Dermis blood vessel endothelial cell (primary cell): ENCODE measurements at places on chromosomes 1 and 21. TPM values are rescaled to one million over a fixed set of nuclear protein-coding genes. Genes with fewer than 3 reads are reported as not detected.

GRCh38 chr1:164930241-164930640 lies 371.3 kb downstream of the PBX1 start:
- DNase-seq = no peak

GRCh38 chr1:90291431-90292216 lies 296.7 kb downstream of the ZNF326 start:
- DNase-seq = no peak

DNA sequence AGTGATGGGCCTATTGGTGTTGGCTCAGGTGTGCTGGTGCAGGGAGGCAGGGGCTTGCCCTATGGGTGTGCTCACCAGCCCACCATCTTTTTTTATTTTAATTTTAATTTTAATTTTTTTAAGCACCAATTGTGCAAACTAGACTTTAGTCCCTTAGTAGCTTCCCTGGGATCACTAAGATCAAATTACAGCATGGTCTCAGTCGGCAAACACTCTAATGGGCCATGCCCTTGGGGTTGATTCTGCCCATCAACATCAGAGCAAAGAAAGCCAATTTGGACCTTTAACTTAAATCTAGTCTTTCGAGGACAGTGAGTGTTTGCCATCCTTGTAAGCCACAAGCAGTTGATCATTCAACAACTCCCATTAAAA lies 64.7 kb upstream of the KCNE2 start:
- no peak for DNase-seq

DNA sequence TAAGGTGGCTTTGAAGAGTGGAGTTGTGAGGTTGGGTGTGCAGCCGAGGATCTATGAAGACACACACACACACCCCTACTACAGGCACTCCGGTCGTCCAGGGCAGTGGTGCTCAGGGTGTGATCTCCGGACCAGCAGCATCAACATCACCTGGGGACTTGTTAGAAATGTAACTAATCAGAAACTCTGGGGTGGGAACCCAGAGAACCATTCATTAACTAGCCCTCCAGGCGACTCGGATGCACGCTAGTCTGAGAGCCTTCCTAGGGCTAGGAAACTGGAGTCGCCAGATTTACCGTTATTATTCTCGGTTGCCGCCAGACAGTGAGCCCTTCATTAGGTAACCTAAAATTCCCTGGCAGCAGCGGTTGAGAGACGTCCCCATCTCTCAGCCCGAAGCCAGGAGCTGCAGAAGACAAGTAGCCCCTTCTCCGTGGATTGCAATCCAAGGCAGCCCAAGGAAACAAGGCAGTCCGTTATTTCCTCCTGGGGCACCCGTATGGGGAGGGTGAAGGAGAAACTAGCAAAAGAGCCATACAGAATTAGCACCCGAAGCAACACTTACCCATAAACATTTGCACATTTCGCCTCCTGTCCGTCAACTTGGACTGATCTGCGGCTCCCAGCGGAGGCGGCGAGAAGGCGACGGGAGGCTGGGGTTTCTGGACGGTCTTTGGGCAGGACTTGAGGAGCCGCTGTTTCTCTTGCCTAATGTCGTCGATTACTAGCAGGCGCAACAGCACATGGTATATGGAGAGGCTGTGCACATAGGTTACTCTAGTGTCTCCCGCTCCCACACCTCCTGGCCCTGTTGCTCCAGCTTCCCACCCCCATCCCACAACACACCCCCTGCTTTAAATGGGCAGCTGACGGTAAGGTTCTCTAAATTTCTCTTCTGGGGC lies 2.9 kb upstream of the CCN1 start:
- peak; percentile 62 for DNase-seq

- no peak for DNase-seq
Observed at GRCh38 chr1:165117482-165117881, 239.0 kb downstream of the LMX1A start.

- peak; percentile 18 for DNase-seq
Observed at GRCh38 chr1:9792156-9793042, 31.4 kb downstream of the CLSTN1 start.

- DNase-seq = peak; percentile 74
Observed at GRCh38 chr1:237562242-237562823, 328.4 kb downstream of the ZP4 start.

- DNase-seq = no peak
Observed at GRCh38 chr1:19067182-19067911, 110.9 kb upstream of the IFFO2 start.

GRCh38 chr21:38181096-38181495 lies 75.7 kb upstream of the KCNJ15 start:
- DNase-seq = no peak

- DNase-seq = no peak
Observed at GRCh38 chr1:112504661-112505399, 3.9 kb upstream of the WNT2B start.

GRCh38 chr1:247440001-247440620 lies 17.8 kb downstream of the OR2B11 start:
- no peak for DNase-seq

DNA sequence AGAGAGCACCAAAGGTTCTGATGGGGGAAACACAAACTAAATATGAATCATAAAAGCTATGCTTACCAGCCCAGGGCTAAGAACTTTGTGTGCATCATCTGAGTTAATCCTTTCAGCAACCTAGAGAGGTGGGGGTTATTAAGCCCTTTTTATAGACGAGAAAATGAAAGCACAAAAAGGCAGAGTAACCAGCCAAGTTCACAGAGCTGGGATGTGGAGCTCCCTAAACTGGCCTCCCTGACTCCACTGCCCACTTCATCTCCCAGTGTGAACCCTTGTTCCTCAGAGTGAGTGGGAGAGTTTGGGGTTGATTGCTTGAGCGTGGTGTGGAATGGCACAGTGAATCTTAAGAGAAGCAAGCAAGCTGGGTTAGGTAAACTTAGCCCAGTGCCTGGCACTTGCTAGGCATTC lies 10.8 kb upstream of the BCAR3 start:
- DNase-seq = peak; percentile 7

DNA sequence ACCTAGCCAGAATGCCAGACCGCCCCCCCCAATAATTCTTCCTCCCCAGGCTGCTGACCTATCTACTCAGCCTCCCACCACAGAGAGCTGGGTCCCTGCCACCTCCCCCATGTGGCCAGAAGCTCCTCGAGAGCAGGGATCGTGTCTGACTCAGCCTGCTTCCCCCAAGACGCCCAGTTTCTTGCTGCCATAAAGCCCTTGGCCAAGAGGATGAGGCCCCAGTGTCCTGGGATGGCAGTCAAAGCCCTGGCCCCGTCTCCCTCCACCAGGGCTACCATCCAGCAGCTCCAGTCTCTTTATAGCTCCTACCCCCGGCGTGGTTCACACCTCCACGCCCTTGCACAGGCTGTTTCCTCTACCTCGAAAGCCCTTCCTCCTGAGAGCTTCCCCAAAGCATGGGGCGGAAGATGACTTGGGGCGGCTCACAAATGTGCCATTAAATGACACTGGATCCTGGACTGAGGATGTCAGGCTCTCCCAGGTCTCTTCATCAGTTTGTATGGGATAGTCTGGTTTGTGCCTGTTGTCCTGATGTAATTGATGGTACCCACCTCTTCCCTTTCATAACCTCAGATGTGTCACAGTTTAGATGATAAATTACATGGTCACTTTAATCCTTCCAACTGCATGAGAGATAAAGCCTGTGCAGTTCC lies 13.2 kb downstream of the ADGRB2 start:
- DNase-seq = peak; percentile 28

DNA sequence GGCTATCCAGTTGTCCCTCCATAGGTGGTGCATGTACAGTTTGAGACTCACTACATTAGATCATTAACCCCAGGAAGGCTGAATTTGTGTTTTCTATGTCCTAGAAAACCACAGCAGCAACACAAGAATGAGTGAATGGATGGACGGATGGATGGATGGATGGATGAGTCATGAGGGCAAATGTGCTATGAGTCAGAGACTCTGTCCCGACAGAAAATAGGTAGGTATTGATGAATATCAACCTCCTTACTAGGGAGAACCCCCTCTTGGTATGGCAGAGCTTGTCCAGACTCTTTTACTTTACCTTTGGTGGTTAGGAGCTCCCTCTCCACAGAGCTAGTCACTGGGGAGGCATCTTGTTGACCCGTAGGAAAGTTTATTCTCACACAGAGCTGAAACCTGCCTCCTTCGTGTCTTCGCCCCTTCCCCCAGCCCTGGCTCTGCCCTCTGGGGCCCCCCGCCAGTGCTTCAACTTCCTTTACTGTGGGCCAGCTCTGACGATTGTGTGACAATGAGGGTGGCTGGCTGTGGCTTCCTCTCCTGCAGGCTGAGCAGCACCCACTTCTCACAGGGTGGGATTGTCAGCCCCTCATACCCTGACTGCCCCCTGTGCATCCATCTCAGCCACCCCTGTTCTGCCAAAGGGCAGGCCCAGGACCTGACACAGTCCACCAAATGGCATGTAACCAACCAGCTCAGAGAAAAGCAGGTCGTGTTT lies 145.2 kb downstream of the FOXD2 start:
- no peak for DNase-seq

GRCh38 chr1:75742047-75742625 lies 17.6 kb downstream of the ACADM start:
- no peak for DNase-seq

GRCh38 chr1:27795601-27796000 lies 22.6 kb downstream of the STX12 start:
- no peak for DNase-seq

DNA sequence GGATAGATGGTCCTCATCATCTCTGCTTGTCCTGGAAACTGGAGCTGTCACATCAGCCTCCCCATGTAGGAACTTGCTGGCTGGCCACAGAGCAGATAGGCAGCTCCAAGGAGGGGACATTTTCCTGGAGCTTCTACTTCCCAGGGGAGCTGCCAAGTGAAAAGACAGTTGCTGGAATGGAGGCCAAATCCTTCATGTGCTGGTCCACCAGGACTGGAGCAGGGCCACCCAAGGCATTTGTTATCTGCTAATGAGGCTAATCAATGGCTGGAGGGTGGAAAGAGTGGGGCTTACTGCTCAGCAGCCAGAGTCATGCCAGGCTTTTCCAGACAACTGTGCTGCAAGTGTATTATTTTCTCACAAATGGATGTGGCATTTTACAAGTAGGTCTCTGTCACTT lies 22.5 kb downstream of the KAZN start:
- no peak for DNase-seq

DNA sequence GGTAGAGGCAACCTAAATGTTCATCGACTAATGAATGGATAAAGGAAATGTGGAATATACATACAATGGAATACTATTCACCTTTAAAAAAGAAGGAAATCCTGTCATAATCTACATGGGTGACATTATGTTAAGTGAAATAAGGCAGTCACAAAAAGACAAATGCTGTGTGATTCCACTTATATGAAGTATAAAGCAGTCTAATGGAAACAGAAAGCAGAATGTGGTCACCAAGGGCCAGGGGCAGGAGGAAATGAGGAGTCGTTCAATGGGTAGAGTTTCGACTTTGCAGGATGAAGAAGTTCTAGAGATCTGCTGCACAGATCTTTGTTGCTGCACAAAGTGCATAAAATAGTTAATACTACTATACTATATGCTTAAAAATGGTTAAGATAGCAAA lies 7.8 kb downstream of the DIPK1A start:
- DNase-seq = no peak

- no peak for DNase-seq
Observed at GRCh38 chr1:217895841-217896240, 264.7 kb downstream of the SPATA17 start.

DNA sequence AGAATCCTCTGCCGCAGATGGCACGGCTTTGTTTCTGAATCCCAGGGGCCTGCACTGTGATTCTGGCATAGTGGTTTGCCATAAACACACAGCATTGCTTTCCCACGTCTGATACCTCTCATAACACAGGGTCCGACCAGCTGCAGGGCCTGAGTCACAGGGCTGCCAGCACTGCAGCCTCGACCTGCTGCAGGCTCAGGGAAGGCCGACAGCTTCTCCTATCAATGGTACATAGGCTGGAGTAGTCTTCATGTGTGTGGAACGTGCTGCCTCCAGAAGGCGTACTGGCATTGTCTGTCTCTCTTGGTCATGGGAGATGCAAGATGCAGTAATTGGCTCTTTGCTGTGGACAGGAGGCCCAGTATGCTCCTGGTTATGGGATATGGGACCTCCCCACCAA lies 53.5 kb upstream of the PDE9A start:
- no peak for DNase-seq

DNA sequence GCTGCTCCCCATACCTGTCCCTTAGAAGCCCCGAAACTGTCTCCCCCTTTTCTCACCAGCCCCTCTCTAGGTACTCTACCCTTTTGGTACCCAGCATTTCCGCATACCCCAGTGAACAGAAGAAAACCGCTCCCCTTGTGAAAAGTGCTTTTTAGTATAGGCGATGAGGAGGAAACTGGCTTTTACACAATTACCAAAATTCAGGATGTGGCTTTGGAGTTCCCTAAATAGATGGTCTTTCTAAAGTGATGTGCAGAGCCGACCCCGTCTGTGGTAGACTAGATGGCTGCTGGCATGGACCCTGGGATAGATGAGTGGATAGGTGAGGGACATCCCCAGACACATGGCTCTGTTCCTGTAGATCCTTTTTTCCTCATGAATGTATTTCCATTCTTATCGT lies 2.6 kb upstream of the PER3 start:
- DNase-seq = no peak

DNA sequence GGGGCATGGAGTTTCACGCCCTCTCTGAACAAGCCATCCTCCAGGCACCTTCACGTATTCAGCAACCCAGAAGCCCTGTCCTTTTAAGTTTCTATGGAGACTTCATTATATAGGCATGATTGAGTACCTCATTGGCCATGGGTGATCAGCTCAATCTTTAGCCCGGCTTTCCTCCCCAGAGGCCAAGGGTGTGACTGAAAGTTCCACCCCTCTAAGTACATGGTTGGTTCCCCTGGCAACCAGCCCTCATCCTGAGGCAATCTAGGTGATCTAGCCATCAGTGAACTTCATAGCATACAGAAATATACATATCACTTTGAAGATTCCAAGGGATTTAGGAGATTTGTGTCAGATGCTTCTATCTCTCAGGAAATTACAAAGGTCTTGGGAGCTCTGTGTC lies 21.3 kb upstream of the DHX9 start:
- DNase-seq = no peak

GRCh38 chr1:28143496-28144202 lies 32.8 kb downstream of the PTAFR start:
- DNase-seq = no peak

DNA sequence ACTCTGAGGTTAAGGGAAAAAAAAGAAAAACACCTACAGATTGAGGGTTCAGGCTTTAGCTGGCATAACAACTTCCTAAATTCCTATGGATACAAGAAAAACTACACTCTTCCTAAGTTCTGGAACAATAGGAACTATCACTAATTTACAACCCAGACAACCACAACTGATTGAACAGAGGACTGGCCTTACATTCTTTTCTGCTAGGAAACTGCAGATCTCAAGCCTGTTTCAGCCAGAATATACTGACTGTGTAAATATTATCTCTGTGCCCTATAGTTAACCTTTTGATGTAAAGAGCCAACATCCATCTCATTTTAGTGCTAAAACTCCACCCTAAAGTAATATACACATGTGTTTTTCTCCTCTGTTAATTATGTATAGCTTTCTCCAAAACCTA lies 1186.5 kb upstream of the TMPRSS15 start:
- DNase-seq = no peak

Gene ATP1A2
- not detected in 2 replicates for total RNA-seq

Gene CNKSR1
- total RNA-seq = 0.14 TPM in 1 of 2 replicates, not detected in the other

Gene LMOD1
- total RNA-seq = under 0.01 TPM in 1 of 2 replicates, not detected in the other

Gene OPRD1
- under 0.01 TPM in 1 of 2 replicates, not detected in the other for total RNA-seq

Gene DIRAS3
- total RNA-seq = 0.65 and 0.85 TPM in 2 replicates

Gene PHLDA3
- total RNA-seq = 29.4 and 56.3 TPM in 2 replicates

Gene PTAFR
- 0.05 and 0.17 TPM in 2 replicates for total RNA-seq

Gene OR14K1
- not detected in 2 replicates for total RNA-seq

Gene EIF4G3
- total RNA-seq = 39.8 and 60.8 TPM in 2 replicates

Gene WLS
- total RNA-seq = 43.4 and 50.8 TPM in 2 replicates

Gene ARHGAP29
- 254 and 371 TPM in 2 replicates for total RNA-seq

Gene CYP4Z1
- total RNA-seq = 0.17 TPM in 1 of 2 replicates, not detected in the other
